ENCODE measurements at places on chromosomes 2 and 18. TPM values are rescaled to one million over a fixed set of nuclear protein-coding genes. Genes with fewer than 3 reads are reported as not detected.

The DNER gene
- 1.1 TPM for total RNA-seq

GRCh38 chr2:19801367-19802080, 100.3 kb downstream of the TTC32 start:
- DNase-seq: peak; percentile 94
- H3K4me3 ChIP-seq: no peak overlapping the region
- H3K4me1 ChIP-seq: peaks cover 27% of the 10 kb centered on the region
- peaks cover 9% of the 10 kb centered on the region for H3K36me3 ChIP-seq
- H3K27ac ChIP-seq: peak overlapping the region; percentile 59

The SDC1 gene
- total RNA-seq: 136 TPM

DNA sequence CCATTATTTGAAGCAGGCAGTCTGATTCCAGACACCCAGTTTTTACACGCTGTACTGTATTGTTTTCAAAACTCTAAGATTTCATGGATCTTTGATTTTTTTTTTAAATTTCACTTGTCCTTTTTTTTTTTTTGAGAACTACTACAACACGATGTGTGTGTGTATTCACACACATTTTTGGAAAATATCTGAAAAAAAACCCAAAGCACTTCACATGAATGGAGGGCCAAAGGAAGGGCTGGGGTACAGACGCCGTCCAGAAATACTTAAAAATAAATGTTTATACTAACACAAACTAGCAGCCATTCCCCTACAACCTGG, 314 bp upstream of the SSB start:
- H3K36me3 ChIP-seq: peaks cover 30% of the 10 kb centered on the region
- no peak for DNase-seq
- H3K4me3 ChIP-seq: peak overlapping the region; percentile 80
- peak overlapping the region; percentile 78 for H3K27ac ChIP-seq
- no peaks in the 10 kb centered on the region for H3K4me1 ChIP-seq

The C2orf78 gene
- total RNA-seq: not detected

GRCh38 chr2:119981896-119982295, 31.0 kb upstream of the EPB41L5 start:
- H3K4me3 ChIP-seq: no peak overlapping the region
- no peaks in the 10 kb centered on the region for H3K36me3 ChIP-seq
- DNase-seq: no peak
- no peaks in the 10 kb centered on the region for H3K4me1 ChIP-seq
- no peak overlapping the region for H3K27ac ChIP-seq

DNA sequence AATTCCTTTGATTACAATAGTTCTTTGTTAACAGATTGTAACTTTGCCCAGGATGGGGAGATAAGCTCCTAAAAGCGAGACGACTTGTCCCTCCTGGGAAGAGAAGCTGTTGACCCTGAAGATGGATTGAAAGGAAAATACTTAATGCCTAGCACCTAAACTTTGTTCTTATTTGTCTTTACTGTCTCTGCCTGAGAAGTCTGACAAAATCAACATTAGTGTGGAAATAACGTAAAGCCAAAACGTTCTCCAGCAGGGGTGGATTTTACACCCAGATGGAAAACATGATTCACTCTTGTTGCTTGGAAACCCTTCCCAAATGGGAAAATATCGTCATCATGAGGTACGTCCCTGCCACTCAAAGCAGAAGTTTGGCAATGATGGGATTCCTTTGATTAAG, 450.1 kb downstream of the SLC4A3 start:
- no peak overlapping the region for H3K4me3 ChIP-seq
- H3K27me3 ChIP-seq: peaks cover 12% of the 10 kb centered on the region
- no peak for DNase-seq

GRCh38 chr2:33144243-33144642, 197.5 kb downstream of the LTBP1 start:
- DNase-seq: no peak
- H3K4me1 ChIP-seq: no peaks in the 10 kb centered on the region
- no peaks in the 10 kb centered on the region for H3K36me3 ChIP-seq
- no peak overlapping the region for H3K4me3 ChIP-seq
- no peak overlapping the region for H3K27ac ChIP-seq
- no peaks in the 10 kb centered on the region for H3K27me3 ChIP-seq

DNA sequence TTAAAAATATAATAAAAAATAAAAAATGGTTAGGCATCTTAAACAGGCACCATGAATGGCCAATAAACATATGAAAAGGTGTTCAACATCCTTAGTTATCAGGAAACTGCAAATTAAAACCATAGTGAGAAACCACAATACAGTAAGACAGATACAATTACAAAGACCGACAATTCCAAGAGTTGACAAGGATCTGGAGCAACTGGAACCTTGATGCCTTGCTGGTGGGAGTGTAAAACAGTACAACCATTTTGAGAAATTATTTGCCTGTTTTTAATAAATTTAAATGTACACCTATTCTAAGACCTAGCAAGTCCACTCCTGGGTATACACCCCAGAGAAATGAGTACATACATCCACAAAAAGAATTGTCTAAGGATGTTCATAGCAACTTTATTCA, 49.1 kb downstream of the NGEF start:
- H3K27ac ChIP-seq: no peak overlapping the region
- peaks cover 5% of the 10 kb centered on the region for H3K36me3 ChIP-seq
- DNase-seq: no peak

The TGOLN2 gene
- total RNA-seq: 171 TPM

GRCh38 chr2:144694456-144694855, 174.5 kb upstream of the ZEB2 start:
- no peak overlapping the region for H3K4me3 ChIP-seq
- no peak for DNase-seq
- H3K36me3 ChIP-seq: no peaks in the 10 kb centered on the region
- no peaks in the 10 kb centered on the region for H3K27me3 ChIP-seq

DNA sequence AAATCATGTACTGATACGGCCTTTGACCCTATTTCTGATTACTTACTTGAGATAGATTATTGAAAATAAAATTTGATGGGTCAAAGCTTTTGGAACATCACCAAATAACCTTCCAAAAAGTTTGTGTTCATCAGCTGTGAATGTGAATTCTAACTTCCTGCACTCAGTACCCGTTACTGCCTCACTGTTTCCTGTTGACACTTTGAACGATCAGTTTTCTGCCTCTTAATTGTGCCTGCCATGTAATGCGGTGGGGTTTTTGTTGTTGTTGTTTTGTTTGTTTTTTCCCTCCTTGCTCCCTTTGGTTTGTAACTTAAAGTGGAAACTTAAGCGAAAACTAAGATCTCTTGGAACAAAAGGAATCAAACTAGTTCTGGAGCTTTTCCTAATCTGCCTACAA, 18.9 kb downstream of the ATG16L1 start:
- H3K36me3 ChIP-seq: peaks cover 41% of the 10 kb centered on the region
- H3K27ac ChIP-seq: no peak overlapping the region
- no peaks in the 10 kb centered on the region for H3K27me3 ChIP-seq
- H3K4me3 ChIP-seq: no peak overlapping the region
- no peak for DNase-seq

DNA sequence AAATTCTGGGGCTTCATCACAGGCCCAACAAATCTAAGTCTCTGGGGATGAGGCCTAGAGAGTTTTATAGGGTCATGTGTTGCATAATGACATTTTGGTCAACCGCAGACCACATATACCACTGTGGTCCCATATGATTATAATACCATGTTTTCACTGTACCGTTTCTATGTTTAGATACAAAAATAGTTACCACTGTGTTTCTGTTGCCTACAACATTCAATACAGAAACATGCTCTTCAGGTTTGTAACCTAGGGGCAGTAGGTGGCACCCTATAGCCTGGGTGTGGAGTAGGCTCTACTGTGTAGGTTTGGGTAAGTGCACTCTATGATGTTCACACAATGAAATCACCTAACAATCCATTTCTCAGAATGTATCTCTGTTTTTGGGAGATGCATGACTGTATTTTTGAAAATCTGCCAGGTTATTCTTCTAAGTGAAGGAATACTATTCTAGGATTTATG, 485.2 kb downstream of the PTPRM start:
- H3K4me3 ChIP-seq: no peak overlapping the region
- peak; percentile 13 for DNase-seq
- H3K27me3 ChIP-seq: no peaks in the 10 kb centered on the region
- H3K36me3 ChIP-seq: no peaks in the 10 kb centered on the region
- H3K4me1 ChIP-seq: peaks cover 17% of the 10 kb centered on the region

GRCh38 chr18:79377187-79377891, 18.4 kb upstream of the NFATC1 start:
- no peak overlapping the region for H3K4me3 ChIP-seq
- H3K27me3 ChIP-seq: no peaks in the 10 kb centered on the region
- no peak overlapping the region for H3K27ac ChIP-seq
- DNase-seq: no peak
